Stimulated activated CD4-positive, alpha-beta T cell treated with anti-CD3 and anti-CD28 coated beads, Interleukin-2, amount 100 ng/mL, for 48 hours (primary cell): ENCODE measurements at places on chromosomes 1 and 21.

- DNase-seq, result no peak
These were observed 63.6 kb upstream of the KIF26B start for GRCh38 chr1:245091171-245091621.

GRCh38 chr1:106061586-106062495, 994.6 kb upstream of the PRMT6 start:
- no peak for DNase-seq

- no peak for DNase-seq
These were observed 108.7 kb downstream of the LTN1 start for GRCh38 chr21:28883931-28884330.

GRCh38 chr1:18535391-18536210, 54.9 kb downstream of the KLHDC7A start:
- DNase-seq, result no peak

DNA sequence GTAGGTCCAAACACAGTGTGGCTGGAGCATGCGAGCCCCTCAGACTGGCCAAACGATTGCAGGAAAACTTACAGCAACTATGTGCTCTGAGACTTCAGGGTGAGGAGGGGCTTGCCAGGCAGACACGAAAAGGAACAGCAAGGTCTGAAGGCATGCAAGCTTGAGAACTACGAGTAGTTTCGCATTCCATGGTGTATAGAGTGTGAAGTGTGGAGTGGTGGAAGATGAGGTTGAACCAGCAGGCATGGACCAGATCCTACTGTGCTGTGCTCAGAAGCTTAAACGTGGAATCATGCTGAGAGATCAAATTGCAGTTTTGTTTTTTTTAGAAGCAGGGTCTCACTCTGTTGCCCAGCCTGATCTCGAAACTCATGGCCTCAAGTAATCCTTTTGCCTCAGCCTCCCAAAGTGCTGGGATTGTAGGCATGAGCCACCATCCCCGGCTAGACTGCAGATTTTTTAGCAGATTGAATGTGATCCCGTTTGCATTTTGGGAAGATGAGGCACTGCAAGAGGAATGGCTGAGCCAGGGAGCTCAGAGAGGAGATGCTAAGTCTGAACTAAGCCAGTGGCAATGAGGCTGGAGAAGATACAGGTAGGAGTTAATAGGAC, 5.1 kb upstream of the TFAP2E start:
- DNase-seq, result no peak

DNA sequence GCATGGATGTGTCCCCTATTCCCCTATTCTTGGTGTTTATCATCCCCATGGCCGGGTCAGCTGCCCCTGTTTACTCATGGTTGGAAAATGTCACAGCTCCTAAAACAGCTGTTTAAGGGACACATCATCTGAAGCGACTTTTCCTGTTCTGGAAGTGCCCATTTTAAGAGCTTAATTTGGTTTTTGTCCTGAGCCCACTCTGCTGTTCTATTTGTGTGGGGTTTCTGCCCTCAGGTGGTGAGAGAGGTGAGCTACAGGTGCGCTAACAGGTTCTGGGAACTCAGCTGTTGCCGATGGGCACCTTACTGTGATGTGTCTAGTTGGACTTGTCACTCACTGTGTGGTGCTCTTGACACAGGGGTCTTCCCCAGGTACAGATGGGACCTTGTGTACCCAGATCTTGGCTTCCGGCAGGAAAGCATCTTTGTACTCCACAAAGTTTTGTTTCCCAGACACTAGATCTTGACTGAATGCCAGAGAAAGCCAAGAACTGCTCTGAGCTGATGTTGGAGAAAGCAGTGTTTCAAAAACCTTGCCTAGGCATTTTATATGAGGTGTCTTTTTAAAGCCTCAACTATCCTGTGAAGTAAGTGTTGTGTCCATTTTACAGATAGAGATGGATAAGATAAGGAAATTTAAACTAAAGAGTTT, 59.0 kb upstream of the CD1D start:
- peak; percentile 5 for DNase-seq

GRCh38 chr1:113053344-113054126, 19.5 kb upstream of the LRIG2 start:
- DNase-seq, result no peak

- no peak for DNase-seq
These were observed 10.1 kb upstream of the TFF1 start for GRCh38 chr21:42376338-42376982.

GRCh38 chr1:74517599-74518051, 5.2 kb upstream of the LRRC53 start:
- DNase-seq, result no peak
